ENCODE measurements at places on chromosomes 4 and X.

DNA sequence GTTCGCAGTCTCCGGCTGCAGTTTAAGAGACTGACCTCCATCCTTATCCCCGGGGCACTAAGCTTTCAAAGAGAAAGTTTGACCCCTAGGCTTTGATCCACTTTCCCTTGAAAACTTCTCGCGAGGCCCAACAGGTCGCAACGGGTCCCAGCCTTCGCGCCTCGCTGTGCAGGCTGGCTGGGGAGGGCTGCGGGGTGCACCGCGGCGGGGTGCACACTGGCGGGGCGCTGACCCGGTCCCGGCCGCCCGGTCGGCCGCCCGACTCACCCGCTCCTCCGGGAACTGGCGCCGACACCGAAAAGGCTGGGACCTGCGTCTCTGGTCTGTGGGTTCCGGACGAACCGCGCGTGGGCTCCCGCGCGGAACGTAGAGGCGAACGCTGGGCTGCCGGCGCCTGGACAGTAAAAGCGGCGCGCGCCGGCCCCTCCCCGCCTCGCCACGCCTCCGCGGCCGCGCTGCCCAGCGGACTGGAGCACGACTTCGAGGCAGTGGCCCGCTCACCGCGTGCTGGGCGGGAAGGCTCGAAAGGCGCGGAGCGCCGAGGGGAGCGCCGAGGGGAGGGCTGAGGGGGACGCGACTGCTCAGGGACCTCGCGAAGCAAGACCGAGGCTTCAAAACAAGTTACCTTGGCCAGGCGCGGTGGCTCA lies at the start of gene TAF7L:
TAF7L (minus strand) TSS at position 378 of the 647 bp plus-strand sequence. CDS start 3,791 bp downstream, outside the sequence.
- no peak for DNase-seq

- no peak for DNase-seq
Observed at GRCh38 chr4:80365928-80366327, 30.4 kb downstream of the CFAP299 start.

DNA sequence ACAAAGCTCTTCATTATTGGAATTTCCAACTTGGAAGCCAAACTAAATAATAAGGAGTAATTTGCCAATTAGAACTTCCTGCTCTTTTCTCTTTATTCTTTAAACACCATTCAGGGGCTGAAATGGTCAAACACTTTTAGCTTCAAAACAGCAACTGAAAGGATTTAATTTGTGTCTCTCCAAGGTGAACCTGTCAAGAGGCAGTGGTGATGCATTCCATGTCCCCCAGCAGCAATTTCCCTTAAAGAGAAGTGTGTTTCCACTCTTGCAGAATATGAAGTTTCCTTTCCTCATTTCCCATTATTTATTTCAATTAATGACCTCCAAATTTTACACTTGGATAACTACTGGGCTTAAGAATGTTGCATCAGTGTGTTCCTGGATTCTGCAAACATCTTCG lies 156.0 kb downstream of the COL25A1 start:
- DNase-seq: no peak

DNA sequence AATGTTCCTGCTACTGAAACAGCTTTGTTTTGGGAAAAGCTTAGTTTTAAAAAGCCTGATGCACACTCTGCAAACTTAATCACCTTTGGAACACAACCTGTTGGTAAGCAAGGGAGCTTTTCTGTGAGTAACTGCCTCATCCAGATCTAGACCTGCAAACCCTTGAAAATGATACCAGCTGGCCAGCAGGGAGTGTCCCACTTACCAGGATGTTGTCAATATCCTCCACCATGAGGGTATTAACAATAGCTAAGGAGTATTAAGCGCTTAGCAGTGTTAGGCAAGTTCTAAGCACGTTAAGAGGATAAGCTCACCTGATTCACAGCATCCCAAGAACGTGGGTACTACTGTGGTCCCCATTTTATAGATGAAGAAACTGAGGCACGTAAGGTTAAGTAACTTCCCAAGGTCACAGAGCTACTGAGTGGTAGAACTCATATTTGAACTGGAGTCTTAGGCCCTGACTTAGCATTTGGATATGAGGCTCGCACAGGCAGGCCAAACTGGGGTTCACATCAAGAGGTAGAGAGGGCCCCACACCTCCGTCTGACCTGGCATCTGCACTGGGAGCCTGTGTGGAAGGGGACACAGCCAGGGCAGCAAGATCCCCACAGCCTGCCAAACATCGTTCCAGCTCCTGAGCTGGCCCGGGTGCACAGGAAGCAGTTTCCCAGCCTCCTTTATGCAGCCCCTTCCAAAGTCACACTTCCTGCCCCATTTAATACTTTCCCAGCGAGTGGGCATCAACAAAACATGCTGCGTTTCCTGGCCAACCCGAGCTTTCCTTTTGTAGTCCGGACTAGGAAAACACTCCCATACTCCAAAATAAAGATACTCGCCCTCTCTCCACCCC lies 32.7 kb downstream of the IRF2 start:
- DNase-seq: no peak

DNA sequence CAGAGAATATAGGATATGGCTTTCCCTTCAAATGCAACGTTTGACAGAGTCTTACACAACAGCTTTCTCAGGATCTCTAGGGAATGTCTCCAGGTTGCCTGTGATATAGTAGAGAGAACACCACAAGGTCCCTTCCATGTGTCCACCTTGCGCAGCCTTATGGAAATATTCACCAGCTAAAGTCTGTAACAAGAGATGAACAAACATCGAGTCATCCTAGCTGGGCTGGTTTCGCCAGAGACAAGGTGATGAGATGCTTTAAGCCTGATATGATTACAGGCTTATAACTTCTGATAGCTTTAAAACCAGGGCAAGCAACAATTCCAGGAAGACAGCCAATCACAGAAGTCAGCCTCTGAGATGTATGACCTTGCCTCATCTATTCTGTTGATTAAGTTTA lies 83.8 kb downstream of the SEL1L3 start:
- no peak for DNase-seq

GRCh38 chrX:109856974-109857373 lies 123.9 kb upstream of the ACSL4 start:
- DNase-seq: no peak

DNA sequence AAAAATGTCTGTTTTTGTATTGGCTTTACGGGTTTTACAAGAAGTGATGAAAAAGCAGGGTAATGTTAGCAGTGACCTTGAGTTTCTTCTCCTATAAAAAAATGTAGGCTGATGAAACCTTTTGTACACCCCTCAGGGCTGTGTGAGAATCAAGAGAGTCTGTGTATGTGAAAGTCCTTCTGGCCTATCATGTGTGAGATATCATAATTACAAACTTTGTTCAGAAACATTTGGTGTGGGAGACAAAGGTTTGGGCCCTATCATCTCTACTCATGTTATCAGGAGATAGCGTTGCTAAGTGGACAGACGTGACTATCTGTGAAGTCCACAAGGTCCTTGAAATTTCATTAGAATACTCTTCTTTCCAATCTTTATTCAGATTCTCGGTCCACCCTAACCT lies 170.6 kb upstream of the HAND2 start:
- no peak for DNase-seq

GRCh38 chr4:175703956-175704600 lies 108.0 kb downstream of the GPM6A start:
- no peak for DNase-seq

- no peak for DNase-seq
Observed at GRCh38 chr4:25001509-25001908, 29.2 kb downstream of the LGI2 start.

- DNase-seq: no peak
Observed at GRCh38 chrX:10160211-10160610, 3.4 kb downstream of the CLCN4 start.

- DNase-seq: no peak
Observed at GRCh38 chr4:148341980-148342800, 100.0 kb downstream of the NR3C2 start.

GRCh38 chrX:638482-639131 lies 8.0 kb downstream of the SHOX start:
- DNase-seq: no peak

GRCh38 chr4:1226598-1226997 lies 22.3 kb downstream of the CTBP1 start:
- no peak for DNase-seq

GRCh38 chr4:173013232-173013930 lies 155.2 kb upstream of the GALNT7 start:
- no peak for DNase-seq

- DNase-seq: peak; percentile 1
Observed at GRCh38 chr4:11720292-11720691, 291.6 kb upstream of the HS3ST1 start.

DNA sequence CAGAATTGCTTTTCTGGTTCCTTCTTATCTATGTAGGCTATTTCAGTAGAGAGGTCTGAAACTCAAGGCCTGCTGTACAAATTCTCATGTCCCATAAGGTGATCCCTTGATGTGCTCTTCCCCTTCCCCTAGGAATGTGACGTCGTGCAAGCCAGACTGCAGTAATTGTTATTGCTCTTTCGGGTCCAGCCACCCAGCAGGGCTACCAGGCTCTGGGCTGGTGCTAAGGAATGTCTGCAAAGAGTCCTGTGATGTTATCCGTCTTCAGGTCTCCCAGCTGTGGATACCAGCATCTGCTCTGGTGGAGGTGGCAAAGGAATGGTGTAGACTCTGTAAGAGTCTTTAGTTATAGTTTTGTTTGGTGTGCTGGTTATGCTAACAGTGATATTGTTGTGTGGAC lies 378.7 kb downstream of the C4orf33 start:
- no peak for DNase-seq

DNA sequence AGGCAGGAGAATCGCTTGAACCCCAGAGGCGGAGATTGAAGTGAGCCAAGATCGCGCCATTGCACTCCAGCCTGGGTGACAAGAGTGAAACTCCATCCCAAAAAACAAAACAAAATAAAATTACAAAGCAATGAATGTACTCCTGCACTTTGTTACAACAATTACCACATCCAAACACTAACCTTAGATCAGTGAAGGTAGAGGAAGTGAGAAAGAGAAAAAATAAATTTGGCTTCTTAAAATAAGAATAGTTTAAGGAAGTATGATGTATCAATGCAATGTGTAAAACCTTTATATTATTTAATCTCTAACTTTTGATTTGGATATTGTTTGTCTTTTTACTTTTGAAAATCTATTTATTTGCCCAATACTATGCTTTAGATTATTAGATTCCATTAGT lies 21.7 kb upstream of the CSN1S1 start:
- DNase-seq: no peak

GRCh38 chr4:189420572-189420971 lies 520.1 kb upstream of the FRG1 start:
- DNase-seq: no peak

- no peak for DNase-seq
Observed at GRCh38 chr4:189177130-189177529, 763.5 kb upstream of the FRG1 start.

DNA sequence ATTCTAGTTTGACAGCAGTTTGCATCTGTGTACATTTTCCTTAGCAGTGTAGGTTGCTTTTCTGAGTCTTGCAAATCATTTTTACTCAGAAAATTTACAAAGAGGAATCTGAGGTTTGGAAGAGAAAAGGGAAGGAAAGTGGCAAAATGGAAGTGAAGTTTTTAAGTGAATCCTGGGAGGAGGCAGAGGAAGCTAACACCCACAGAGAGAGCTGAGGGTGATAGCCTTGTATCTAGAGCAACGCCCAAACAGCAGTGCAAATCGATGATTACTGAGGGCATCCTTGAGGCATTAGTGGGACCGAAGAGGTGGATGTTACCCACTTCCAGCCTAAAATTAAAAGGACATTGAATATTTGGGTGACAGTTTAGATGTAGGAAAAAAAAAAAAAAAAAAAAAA lies 31.8 kb downstream of the KLF3 start:
- no peak for DNase-seq

GRCh38 chrX:134025986-134026545 lies 40.7 kb upstream of the GPC3 start:
- DNase-seq: no peak

DNA sequence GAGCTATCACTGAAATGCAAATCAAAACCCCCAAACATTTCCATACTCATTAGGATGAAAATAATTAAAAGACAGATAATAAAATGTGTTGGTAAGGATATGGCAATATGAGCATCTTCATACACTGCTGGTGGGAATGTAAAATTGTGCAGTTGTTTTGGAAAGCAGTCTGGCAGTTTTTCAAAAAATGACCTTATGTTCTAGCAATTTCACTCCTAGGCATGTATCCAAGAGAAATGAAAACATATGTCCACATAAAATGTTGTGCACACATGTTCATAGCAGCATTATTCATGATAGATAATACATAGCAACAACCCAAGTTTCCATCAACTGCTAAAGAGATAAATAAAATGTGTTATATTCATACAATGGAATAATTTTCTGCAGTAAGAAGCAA lies 14.8 kb upstream of the GPRASP2 start:
- DNase-seq: no peak

- no peak for DNase-seq
Observed at GRCh38 chr4:58507079-58507478, 1396.9 kb upstream of the IGFBP7 start.

DNA sequence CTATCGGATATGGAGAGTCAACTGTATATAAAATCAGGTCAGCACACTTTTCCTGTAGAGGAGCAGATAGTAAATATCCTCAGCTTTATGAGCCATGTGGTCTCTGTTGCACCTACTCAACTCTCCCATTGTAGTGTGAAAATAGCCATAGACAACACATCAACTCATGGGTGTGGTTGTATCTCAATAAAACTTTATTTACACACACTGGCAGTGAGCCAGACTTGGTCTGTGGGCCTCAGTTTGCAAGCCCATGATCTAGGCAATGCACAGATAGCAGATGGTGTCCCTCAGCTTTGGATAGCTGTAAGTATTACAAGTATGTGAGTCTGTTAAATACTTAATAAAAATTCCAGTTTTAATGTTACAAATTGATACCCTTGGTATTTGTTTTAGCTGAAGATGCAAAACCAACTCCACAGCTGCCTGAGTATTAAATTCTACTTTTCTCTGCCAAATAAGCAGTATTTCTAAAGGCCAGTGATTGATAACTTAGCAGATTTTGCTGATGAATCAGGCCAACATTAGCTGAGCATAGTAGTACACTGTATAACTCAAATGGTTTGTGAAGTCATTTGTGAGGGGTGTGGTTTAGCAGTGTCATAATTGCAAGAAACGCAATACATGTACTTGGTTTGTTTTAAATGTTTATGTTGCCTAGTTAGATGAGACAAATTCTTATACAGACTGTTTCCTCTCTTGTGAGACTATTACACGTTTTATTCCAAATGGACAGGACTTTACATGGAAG lies 87.3 kb downstream of the GPR143 start:
- DNase-seq: no peak

DNA sequence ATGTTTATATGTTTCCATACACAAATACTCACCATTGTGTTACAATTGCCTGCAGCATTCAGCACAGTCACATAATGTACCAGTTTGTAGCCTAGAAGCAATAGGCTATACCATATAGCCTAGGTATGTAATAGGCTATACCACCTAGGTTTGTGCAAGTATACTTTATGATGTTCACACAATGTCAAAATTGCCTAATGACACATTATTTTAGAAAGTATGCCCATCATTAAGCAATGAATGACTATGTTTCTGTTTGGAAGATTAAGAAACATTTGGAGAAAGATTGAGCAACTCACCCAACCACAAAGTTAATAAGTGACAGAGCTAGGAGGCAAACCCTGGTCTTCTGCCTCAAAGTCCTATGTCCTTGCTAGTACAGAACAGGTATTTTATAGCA lies 96.8 kb upstream of the GRIA3 start:
- no peak for DNase-seq
